CD4-positive, alpha-beta T cell treated with Interleukin-15 for 1 hour (primary cell): ENCODE measurements at places on chromosomes 16 and 17.

DNA sequence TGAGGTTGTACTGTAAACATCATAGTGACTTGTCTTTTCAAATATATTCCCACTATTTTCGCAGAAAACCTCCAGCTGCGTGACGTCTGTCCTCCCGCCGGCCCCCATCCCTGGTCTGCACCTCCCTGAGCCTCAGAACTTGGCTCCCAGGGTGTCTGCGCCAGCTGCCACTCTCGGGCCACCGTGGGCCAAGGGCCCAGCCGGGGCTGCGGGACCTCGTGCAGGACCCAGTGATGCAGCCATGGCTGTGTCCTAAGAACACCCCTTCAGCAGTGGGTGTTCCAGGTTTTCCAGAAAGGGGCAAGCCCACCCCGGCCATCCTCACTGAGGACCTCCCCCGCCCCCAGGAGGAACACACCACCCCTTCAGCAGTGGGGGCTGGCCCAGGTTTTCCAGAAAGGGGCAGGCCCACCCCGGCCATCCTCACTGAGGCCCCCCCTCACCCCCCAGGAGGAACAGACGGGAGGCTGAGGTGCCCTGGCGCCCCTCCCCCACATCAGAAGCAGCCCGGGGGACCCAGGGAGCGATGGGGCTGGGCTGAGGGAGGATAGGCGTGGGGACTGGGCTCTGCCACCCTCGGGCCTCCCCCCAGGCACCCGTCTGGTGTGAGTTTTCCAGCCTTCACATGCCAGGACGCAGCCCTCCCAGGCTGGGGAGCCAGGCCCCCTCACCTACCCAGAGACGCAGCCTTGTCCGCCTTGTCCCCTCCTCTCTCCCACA is 12.2 kb upstream of the ZFPM1 start:
- no peak for DNase-seq

GRCh38 chr17:72249441-72249840 is 128.6 kb downstream of the SOX9 start:
- no peak for DNase-seq

DNA sequence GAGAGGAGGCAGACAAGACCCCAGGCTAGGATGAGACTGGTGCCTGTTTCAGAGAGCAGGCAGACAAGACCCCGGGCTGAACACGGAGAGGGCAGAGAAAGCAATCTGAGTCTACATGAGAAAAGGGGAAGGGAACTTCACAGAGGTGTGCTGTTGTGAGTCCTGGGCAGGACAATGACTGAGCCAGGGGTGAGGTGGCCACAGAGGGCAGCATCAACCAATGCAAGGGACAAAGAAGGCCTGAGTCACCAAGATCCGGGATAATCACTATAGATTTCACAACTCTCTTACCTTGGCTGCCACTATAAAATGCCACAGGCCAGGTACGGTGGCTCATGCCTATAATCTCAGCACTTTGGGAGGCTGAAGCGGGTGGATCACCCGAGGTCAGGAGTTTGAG is 89.0 kb downstream of the SLC39A11 start:
- DNase-seq: no peak

GRCh38 chr16:11360641-11361373 is 15.5 kb downstream of the RMI2 start:
- DNase-seq: no peak

DNA sequence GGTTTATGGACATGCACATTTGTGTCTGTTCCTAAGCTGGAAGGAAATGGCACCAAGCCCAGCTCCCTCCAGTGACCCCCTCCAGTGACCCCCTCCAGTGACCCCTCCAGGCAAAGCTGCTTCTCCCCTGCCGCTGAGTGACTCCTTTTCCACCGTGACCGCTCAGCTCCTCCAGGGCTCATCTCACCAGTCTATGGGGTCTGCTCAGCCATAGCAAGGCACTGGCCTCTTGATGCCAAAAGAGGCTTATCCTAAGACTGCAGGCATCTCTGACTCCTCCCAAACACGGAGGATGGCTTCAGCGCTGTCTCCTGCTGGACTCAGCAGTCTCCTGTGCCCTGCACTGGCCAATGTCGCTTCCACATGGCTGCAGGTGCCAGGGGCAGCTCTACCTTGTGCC is 35.3 kb downstream of the FA2H start:
- DNase-seq: no peak

GRCh38 chr16:83996481-83997252 is 28.6 kb downstream of the NECAB2 start:
- DNase-seq: no peak

DNA sequence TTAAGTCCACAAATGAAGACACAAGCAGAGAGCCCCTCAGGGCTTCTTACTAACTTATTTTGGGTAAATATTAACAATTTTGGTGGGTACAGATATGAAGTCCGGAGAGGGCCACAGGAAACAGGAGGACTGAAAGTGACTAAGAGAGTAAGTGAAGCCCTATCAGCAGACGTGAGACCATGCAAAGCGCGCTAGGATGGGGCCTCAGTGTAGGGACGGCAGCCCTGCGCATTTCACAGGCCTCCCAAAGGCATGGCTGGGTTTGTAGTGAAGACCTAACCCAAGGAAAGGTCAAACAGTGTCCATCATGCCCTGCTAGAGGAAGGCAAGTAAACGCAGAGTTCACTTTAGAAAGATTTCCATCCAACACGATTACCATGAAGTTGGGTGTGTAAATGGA is 60.0 kb upstream of the SREBF1 start:
- no peak for DNase-seq

GRCh38 chr16:87201052-87201451 is 116.1 kb downstream of the C16orf95 start:
- DNase-seq: no peak

DNA sequence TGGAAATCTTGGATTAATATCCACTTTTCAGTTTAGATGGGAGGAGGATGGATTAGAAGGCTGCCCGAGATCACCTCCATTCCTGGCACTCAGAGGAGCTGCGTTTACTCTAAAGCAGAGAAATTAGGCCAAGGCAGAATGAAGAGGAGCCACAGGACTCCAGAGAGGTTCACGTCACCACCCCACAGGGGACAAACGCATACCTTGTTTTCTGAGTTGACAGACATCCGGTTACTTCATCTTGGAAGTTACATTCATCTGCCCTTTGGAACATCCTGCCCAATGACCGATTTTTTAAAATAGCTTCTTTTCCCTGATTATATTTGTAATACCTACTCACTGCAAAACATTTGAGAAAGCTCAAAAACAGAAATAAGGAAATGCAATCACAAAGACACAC is 220.0 kb downstream of the SOX9 start:
- DNase-seq: no peak

- no peak for DNase-seq
These were observed 220.5 kb downstream of the PARN start for GRCh38 chr16:14409563-14409962.

DNA sequence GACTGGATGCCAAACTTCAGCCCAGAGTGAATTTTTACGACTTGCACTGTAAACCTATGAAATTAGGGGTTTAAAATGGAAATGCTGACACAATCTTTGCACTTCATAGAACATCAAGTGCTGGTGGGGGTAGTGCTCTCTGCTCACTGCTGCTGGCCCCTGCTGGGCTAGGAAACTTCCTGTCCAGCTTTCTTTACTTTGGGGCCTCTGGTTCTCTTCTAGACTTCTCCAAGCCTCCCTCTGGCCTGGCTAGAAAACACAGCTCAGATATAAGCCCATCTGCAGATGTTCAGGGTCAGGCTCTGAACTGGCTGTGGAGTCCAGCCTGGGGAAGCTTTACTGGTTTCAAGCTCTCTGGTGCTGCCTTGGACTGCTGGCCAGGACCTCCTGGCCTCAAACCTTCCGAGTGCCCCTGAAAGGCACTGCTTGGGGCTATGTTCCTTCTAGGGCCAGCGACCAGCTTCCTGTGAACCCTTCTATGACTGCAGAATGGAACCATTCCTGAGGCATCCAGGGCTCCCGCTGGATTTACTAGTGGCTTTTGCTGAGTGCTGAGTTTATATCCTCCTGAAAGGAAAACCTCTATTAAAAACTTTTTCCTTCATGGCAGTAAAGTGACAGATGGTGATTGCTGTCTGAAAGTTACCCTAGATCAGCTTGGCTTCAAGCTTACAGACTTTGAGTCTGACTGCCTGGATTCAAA is 59.4 kb downstream of the TBX4 start:
- DNase-seq: no peak

DNA sequence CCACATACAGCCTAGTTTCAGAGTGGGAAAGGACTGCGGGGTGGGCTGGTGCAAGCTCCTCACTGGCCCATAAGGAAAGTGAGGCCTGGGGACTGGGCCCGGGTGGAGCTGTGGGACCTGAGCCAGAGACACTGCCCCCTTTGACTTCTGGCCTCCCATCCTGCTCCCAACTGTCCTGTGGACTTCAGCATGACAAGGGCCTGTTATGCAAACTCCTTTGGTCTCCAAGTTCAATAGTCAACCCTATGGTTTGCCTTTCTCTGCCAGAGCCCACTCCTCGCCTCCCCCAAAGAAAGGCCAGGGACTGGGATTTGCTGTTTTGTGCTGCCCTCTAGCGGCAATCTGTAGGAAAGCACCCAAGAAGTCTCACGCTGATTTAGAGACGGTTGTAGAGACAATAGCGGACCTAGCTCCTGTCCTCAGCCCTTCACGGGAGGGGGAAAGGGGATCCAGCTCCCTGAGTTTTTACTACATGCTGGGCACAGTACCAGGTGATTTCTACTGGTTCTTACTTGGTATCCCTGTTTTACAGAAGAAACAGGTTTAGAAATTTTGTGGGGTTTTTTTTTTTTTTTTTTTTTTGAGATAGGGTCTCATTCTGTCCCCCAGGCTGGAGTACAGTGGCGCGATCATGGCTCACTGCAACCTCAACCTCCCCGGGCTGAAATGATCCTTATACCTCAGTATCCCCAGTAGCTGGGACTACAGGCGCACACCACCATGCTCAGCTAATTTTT is 1.2 kb upstream of the TLCD3B start:
- DNase-seq: peak; percentile 59

- no peak for DNase-seq
These were observed 596 bp downstream of the OR1F1 start for GRCh38 chr16:3188675-3188924.

- DNase-seq: no peak
These were observed 1.8 kb downstream of the MMP15 start for GRCh38 chr16:58027161-58027915.

GRCh38 chr16:89417352-89417751 is 73.0 kb downstream of the ANKRD11 start:
- DNase-seq: no peak

DNA sequence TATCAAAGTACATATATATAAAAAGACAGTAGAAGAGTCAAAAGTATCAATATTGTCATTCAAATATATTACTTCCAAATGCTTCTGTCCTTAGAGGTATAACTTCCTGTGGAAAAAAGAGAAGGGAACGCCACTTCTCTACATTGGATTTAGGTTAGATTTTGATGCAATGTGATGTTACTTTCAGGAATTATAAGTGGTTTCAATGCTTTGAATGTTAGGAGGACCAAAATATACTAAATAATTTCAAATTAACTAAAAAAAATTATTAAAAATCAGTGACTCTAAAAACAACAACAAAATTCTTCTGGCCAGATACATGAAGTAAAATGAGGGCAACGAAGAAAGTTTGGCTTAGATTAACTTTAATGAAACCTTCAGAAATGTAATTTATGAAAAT is 88.0 kb downstream of the BRIP1 start:
- DNase-seq: no peak

DNA sequence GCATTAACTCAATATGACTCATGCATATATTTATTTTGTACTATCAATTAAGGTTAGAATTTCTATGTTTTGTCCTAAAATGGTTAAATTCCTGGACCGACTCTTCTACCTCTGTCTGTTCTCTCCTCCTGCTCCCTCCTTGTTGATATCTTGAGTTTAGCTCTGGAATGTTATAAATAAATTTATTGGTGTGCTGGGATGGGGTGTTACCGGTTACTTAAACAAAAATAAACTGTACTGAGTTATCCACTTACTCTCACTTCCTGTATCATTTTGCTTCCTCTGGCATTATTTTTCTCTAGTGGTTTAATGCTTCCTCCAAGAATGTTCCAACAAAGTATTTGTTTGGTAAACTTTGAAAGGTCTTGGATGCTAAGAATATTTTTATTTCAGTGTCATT is 120.1 kb downstream of the ABCA8 start:
- no peak for DNase-seq

DNA sequence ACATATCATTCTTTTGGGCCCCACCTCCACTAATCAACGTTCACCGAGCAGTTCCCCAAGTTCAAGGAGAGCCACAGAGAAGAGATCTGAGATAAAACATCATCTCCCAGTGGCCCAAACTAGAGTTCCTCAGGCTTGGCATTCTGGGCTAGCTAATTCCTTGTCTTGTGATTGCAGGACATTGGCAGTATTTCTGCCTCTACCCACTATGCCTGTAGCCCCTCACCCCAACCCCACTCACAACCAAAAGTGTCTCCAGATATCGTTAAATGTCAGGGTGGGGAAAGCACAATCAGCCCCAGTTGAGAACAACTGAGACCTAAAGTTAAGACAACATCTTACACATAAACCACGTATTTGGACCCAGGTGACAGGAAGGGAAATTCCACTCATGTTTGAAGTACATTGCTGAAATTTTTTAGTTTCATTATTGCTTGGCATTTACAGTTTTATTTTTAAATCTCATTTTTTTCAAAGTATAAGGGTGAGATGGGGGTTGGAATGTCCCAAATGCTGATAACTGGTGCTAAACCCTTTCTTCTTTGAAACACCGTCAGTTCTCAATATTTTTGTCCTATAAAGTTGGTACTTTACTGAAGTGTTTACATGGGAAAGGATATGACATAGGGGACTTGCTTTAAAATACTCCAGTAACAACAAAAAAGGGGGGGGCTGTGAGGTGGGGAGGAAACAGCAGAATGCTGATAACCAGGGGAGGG is 13.6 kb downstream of the ZC3H7A start:
- peak; percentile 59 for DNase-seq

GRCh38 chr17:35423761-35424160 is 8.5 kb downstream of the SLFN12 start:
- DNase-seq: no peak

DNA sequence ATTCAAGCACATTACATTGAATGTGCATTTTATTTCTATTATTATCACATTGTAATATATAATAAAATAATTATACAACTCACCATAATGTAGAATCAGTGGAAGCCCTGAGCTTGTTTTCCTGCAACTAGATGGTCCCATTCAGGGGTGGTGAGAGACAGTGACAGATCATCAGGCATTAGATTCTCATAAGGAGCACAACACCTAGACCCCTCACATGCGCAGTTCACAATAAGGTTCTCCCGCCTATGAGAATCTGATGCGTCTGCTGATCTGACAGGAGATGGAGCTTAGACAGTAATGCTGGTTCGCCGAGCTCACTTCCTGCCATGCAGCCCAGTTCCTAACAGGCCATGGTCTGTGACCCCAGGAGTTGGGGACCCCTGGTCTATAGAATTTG is 96.7 kb upstream of the RBBP6 start:
- no peak for DNase-seq

- DNase-seq: no peak
These were observed 7.4 kb upstream of the FASN start for GRCh38 chr17:82105417-82105881.

DNA sequence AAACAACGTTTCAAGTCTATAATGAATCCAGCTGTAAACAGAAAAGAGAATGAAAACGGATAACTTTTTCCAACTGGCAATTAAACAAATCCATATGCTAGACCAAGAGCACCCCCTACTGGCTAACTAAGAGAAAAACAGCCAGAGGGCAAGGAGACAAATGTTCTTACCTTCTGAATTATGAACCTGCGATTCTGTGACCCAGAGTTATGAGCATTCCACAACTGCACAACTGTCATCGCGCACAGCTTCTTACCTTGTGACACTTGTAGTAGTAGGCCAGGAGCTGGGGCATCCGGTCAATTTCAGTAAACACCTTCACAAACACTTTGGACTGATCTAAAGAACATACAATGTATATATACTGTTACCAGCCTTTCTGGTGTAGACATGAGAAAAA is 18.6 kb downstream of the COG7 start:
- no peak for DNase-seq
